ENCODE measurements at places on chromosomes 11 and 22.

DNA sequence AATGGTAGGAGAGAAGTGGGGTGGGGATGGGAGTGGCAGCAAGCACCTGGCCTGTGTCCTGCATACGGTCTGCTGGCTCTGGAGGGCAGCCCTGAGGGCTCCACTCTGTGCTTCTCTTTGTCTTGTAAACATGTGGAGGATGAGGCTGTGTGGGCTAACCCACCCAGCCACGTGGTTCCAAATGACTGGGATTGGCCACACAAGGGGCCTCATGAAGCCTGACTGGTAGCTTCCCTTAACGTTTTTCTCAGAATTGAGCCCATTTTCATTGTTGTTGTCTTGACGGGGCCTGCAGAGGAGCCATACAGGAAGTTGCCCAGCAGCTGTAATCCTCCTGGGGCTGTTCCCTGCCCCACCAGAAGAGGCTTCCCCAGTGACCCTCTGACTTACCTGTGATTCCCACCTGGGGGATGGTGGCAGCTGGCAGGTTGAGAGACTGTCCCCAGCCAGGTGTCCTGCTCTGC lies 18.0 kb downstream of the DERL3 start:
- no peak for DNase-seq

DNA sequence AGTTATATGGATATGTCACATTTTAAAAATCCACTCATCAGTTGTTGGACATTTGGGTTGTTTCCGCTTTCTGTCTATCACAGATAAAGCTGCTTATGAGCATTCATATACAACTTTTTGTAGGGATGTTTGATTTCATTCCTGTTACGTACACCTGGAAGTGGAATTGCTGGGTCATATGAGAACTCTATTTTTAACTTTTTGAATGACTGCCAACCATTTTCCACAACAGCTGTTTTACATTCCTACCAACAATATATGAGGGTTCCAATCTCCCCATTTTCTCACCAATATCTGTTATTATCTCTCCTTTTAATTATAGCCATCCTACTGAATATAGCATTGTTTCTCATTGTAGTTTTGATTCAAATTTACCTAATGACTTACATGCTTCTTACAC lies 172.0 kb downstream of the UVRAG start:
- DNase-seq, result no peak

DNA sequence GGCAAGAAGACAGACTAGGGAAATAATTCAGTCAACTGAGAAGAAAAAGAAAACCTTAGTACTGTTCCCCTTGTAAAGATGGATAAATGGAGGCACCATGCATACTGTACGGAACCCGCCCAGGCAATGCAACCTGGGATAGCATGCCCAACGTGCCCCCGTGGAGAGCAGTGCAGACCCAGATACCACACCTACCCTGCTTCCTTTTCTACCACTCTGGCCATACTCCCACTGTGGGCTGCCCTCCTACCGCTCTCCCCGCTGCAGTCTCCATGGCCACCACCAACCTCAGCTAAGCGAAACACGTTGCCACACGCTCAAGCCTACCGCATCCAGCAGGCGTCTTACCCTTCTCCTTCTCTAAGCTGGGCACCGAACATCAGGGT lies 117.4 kb upstream of the SERPIND1 start:
- no peak for DNase-seq

GRCh38 chr11:128551611-128552335 lies 35.6 kb downstream of the ETS1 start:
- no peak for DNase-seq

- no peak for DNase-seq
These were observed 54.0 kb downstream of the PIK3C2A start for GRCh38 chr11:17153757-17154156.

DNA sequence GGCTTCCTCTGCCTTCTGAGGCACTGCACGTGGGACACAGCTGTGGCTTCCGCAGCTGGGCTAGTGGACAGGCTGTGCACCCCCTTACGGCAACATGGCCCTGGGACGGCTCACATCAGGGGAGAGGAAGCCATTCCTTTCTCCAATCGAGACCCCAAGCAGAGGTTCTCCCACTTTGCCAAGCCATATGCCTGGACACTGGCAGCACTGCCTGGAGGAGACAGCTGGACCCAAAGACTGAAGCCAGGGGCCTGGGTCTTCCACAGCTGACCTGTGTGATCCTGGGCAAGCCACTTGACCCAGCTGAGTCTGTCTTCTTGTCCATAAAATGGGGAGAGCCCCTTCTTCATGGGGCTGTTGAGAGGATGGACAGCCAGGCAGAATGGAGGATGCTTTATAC lies 65.4 kb downstream of the SHISAL1 start:
- DNase-seq, result no peak

GRCh38 chr11:128757235-128757711 lies 63.4 kb downstream of the FLI1 start:
- DNase-seq, result no peak

GRCh38 chr11:19714387-19715363 lies 2.0 kb downstream of the NAV2 start:
- no peak for DNase-seq

- no peak for DNase-seq
These were observed 11.3 kb downstream of the VPS37C start for GRCh38 chr11:61149624-61150615.

DNA sequence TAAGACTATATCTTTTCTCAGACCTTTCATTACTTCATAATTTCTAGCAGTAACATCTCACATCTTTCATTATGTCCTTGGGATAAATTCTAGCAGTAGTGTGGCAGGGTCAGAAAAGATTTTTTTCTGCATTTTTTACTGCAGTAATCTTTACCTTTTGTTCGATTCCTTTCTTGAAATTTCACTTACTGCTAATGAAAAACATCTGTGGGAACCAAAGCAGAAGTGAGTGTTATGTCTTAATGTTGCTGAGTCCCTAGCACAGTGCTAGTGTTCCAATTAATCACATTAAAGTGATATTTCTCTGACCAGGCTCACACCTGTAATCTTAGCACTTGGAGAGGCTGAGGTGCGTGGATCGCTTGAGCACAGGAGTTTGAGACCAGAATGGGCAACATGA lies 123.6 kb downstream of the EHF start:
- no peak for DNase-seq

- no peak for DNase-seq
These were observed 5.2 kb upstream of the MUC5AC start for GRCh38 chr11:1152316-1153104.

DNA sequence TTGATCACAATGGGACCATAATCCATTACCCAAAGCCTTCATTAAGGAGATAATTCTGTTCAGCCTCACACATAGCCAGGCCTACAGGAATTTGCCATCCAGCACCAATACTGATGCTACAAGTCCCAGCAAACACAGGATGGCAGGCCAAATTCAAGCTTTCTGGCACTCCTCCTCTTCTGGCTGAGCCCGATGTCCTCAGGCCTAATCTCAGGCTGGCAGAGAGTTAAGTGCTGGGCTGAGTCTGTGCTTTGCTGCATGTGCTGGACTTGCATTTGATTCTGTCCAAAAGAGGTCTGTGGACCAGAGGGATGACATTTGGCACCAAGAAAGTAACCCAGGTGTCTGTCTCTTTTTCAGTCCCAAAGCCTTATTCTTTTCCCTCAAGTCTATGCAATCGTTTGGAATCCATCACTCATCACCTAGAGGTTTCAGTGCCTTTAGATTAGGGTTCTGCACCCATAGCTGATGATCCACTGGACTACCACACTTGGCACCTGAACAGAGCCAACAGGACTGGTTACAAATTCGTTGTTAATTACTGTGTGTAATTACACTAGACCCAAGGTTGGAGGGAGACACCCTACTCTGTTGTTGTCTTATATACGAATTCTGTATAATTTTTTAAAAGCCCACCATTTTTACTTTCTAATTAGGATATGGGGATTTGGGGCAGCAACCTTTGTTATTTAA lies 19.4 kb upstream of the LIN7C start:
- no peak for DNase-seq

GRCh38 chr11:65498727-65498976 lies 193 bp upstream of the MALAT1 start:
- no peak for DNase-seq

DNA sequence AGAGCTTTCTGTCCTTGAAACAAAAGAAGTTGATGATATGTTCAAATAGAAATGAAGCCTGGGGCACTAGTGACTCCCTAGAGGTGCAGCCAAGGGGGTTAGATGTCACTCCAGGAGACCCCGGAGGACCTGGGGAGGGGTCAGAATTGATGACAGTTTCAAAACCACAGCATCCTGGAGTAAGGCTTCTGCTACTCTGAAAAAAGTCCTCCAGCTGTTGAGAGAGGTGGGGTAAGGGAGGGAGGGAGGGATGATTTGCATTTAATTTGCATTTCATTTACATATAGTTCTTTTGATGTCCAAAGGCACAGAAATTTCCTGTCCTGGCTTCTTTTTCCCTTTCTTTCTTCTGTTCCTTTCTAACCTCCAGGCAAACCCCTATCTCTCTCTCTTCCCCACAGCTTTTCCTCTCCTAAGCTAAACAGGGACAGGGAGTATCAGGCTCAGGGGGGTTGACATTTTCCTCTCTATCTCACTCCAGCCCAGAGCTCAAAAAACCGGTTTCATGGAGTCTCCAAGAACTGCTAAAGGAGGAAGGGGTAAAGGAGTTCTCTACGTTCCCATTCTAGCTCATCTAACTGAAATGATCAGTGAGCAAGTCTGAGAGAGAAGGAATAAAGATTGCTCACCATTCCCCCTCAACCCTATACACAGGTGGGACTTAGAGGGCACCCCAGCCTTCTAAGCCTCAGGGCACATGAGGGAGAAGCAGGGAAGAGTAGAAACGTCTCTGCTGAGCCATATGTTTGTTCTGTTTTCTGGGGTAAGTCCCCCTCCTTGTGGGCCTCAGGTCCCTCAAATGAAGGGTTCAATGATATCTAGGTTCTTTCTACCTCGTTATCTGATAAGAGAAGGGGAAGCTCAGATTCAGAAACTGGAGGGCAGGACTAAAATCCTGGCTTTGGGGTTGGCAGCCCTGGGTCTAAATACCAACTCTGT lies 3.5 kb upstream of the POU2F3 start:
- no peak for DNase-seq

DNA sequence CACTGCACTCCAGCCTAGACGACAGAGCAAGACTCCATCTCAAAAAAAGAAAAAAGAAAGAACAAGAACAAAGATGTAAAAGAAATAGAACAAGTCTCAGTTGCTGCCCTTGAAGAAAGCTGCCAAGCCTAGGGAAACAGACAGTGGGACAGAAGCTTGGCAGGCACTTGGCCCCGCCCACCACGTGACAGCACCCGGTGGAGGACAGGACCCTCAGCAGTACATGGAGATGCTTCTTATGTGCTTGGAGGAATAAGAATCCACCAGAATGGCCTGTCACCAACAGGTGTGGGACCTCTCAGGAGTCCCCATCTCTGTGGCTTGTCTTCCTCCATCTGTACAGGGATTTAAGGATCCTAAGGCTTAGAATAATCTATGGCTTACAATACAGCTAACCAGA lies 7.6 kb upstream of the TMPRSS6 start:
- DNase-seq, result no peak

GRCh38 chr11:46493791-46494190 lies 100.0 kb downstream of the AMBRA1 start:
- no peak for DNase-seq

DNA sequence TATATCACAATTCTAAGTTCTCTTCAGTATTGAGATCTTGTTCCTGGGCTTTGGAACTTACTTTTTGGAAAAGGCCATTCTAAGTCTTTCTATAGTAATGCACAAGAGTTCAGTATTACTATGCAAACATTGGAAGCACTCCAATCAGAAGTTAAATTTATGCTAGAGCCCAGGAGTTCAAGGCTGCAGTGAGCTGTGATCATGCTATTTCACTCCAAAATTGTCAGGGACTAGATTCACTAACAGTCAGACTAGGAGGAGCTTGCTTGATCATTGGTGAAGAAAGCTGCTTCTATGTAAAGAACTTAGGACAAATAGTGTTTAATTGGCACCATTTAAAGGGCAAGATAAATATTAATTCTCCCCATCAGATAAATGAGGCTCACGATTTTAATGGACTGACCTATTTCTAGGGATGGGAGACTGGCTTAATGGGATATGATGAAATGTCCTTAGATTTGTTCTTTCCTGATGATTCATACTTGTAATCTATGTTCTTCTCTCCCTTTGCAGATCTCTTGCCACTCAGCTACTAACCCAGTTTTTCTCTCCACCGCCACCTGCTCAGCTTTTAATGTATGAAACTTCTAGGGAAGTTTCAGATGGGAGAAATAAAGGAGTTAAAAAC lies 32.6 kb upstream of the TMEM123 start:
- no peak for DNase-seq
